ENCODE measurements at places on chromosomes 2 and 18.

DNA sequence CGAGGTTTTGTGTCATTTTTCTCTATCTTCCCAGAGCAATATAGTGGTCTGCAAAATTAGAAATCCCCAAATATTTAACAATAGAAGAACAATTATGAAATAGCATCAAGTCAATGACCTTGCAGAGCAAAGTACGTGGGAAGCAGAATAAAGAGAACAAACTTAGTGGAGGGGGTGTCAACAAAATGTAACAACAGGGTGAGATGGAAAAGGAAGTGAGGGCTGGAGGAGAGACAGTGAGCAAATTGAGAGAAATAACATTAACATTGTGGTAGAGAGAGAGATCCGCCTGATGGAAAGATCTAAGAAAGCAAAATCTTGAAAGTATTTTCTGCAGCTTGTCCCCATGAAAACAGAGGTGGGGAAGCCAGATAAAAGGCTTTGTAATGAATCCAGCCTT is 23.4 kb downstream of the ARHGAP15 start:
- H3K36me3 ChIP-seq = no peaks in the 10 kb centered on the region
- H3K27ac ChIP-seq = no peak overlapping the region
- H3K4me1 ChIP-seq = peaks cover 95% of the 10 kb centered on the region
- H3K27me3 ChIP-seq = no peaks in the 10 kb centered on the region
- no peak for DNase-seq

DNA sequence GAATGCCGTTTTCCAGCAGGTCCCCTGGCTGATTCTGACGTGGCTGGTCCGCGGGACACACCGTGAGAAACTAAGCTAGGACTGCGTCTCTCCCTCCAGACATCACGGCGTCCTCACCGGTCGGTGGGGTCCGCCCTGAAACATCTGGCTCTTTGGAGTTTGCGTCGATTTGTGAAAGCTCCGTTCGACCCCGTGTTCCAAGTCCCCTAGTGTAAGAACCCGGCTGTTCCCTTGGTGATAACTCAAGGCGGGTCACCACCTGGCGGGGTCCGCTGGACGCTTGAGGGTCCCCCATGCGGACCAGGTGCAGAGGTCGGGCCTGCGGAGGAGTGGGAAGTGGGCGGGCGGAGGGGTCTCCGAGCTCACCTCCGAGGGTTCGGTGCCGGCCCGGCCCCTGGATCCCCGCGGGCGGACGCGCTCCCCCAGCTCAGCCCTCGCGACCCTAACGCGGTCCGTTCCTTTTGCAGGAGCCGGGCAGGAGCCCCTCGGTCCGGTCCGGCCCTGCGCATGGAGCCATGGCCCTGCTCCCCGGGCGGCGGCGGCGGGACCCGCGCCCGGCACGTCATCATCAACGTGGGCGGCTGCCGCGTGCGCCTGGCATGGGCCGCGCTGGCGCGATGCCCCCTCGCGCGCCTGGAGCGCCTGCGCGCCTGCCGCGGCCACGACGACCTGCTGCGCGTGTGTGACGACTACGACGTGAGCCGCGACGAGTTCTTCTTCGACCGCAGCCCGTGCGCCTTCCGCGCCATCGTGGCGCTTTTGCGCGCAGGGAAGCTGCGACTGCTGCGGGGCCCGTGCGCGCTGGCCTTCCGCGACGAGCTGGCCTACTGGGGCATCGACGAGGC is 65.6 kb downstream of the KCNG2 start:
- no peak overlapping the region for H3K4me3 ChIP-seq
- no peak overlapping the region for H3K27ac ChIP-seq
- H3K4me1 ChIP-seq = no peaks in the 10 kb centered on the region
- no peaks in the 10 kb centered on the region for H3K36me3 ChIP-seq
- no peak for DNase-seq

DNA sequence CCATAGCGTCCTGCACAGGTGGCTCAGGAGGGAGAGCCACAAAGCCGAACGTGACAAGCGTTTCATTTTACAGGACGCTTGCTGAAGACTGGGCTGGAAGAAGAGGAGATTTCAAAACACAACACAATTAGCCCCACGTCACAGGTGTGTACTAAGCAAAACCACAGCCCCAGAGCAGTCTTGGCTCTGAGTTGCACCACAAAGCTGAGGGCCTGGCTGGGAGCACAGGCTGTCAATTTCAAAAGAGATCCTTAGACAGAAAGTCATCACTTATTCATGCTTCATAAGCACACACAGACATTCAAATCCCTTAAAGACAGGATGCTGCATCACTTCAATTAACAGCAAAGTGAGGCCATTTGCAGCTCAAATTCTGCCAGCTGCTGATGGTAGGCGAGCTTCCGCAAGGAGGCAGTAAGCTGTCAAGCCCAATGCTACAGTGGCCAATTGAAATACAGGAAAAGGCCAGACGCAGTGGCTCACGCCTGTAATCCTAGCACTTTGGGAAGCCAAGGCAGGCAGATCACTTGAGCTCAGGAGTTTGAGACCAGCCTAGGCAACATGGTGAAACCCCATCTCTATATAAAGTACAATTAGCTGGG is 79.6 kb downstream of the SKA1 start:
- no peaks in the 10 kb centered on the region for H3K27me3 ChIP-seq
- H3K36me3 ChIP-seq = no peaks in the 10 kb centered on the region
- H3K4me1 ChIP-seq = no peaks in the 10 kb centered on the region
- no peak for DNase-seq

- H3K27me3 ChIP-seq = no peaks in the 10 kb centered on the region
- H3K4me1 ChIP-seq = no peaks in the 10 kb centered on the region
- peaks cover 10% of the 10 kb centered on the region for H3K36me3 ChIP-seq
- H3K4me3 ChIP-seq = no peak overlapping the region
- no peak for DNase-seq
Measured at GRCh38 chr2:37039580-37039979, 44.6 kb downstream of the HEATR5B start.

DNA sequence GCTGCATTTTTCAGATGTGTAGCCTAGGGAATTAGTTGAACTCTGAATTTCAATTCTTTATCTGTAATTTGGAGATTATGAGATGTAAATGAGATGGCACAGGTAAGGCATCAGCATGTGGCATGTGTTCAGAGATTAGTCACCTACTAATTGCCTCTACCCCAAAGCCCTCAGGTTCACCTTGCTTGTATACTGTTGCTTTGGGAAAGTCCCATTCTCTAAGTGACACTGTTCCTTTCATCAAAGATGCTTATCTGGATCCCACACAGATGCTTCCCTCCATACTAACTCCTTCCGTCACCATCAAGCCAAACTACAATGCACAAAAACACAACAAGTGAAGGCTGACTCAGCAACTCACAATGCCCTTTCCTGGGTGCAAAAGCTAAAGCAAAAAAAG is 143.7 kb downstream of the LRATD1 start:
- H3K27me3 ChIP-seq = no peaks in the 10 kb centered on the region
- no peaks in the 10 kb centered on the region for H3K4me1 ChIP-seq
- H3K4me3 ChIP-seq = no peak overlapping the region

GRCh38 chr18:56559044-56559443 is 79.3 kb downstream of the TXNL1 start:
- no peak for DNase-seq
- no peaks in the 10 kb centered on the region for H3K36me3 ChIP-seq

- no peaks in the 10 kb centered on the region for H3K27me3 ChIP-seq
- no peak for DNase-seq
- H3K27ac ChIP-seq = no peak overlapping the region
- H3K4me3 ChIP-seq = no peak overlapping the region
Measured at GRCh38 chr2:217404236-217404760, 544.4 kb upstream of the TNP1 start.

DNA sequence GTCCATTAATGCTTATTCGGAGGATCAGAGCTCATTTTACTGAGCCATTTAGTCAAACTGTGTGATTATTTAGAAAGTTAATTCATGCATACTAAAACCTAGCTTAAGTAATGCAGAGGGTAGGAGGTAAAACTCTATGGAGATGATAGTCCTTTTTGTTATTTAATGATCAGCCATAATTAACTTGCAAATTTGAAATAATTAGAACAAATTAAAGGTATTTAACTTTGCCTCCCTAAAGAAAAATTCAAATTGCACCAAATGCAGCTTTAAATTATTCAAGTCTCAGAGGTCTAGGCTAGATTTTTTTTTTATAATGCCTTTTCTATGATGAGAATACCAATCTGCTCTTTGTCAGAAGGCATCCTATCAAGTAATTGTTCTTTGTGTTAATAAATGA is 310.9 kb downstream of the KIAA1328 start:
- H3K4me3 ChIP-seq = no peak overlapping the region
- DNase-seq = no peak
- no peaks in the 10 kb centered on the region for H3K27me3 ChIP-seq

GRCh38 chr2:86476092-86476491 is 34.9 kb downstream of the KDM3A start:
- no peak for DNase-seq
- no peaks in the 10 kb centered on the region for H3K4me1 ChIP-seq

DNA sequence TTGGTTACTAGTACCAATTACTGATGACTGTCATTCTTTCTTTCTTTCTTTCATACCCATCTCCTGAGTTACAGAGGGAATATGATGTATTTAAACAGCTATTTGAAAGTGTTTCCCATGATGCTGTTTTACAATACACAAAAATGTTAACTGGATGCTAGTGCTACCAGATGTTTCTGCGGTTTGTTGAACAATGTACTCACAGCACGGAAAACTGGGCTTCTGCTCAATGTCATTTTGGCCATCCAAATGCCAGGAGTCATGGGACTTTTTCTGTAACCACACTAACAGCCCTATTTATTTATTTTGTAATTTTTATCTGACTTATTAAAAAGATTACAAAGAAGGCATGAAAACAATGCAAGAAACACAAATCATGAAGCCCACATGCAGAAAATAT is 313.8 kb downstream of the RIT2 start:
- H3K27ac ChIP-seq = no peak overlapping the region
- H3K4me3 ChIP-seq = no peak overlapping the region
- DNase-seq = no peak
- no peaks in the 10 kb centered on the region for H3K27me3 ChIP-seq

All from CD8-positive, alpha-beta memory T cell (primary cell).